ENCODE measurements at places on chromosomes 16 and 17.

DNA sequence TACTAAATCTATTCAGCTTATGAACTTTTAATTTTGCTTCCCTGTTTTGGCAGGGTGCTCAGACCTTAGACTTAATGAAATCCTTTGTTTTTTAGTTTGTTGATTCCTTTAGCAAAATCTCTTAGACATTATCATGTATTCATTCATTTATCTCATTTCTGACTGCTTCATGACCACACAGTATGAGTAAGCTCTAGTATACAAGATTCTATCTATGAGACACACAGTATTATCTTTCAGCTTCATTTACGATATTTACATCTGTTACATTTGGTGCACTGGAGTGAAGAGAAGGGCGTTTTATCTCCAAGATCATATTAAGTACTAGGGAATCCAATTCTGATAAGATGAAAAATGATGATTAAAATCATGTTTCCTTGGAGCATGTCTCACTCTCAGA, 448.1 kb upstream of the CA10 start:
- DNase-seq, result no peak

DNA sequence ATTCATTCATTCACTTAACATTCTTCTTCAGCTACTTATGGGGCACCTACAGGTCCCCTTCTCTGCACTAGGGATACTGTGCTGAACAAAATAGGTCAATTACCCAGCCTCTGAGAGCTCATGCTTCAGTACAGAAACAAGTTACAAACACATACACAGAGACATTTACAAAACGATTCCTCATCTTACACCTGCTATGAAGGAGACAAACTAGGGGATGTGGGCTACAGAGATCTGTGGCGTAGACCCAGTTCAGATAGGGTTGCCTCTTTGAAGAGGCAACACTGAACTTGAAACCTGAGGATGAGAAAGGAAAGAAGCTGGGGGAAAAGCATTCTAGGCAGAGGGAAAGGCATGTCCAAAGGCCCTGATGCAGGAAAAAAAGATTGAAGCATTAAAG, 5.2 kb downstream of the IL21R start:
- DNase-seq, result no peak

DNA sequence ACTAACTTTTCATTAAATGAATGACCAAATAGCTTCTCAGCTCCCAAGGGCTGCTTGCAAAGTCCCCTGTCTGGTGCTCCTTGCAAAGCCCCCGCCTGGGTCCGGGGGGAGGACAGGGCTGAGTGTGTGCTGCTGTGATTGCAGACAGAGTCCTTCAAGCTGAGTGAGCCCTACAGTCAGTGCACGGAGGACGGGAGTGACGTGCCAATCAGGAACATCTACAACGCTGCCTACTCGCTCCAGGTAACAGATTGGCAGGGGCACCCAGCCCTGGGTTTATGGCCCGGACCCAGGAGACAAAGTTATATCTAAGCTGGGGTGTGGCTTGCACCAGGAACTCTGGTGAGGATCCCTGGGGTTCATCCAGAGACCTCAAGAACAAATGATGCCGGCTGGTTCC, 27.1 kb downstream of the SCNN1G start:
- DNase-seq, result no peak

DNA sequence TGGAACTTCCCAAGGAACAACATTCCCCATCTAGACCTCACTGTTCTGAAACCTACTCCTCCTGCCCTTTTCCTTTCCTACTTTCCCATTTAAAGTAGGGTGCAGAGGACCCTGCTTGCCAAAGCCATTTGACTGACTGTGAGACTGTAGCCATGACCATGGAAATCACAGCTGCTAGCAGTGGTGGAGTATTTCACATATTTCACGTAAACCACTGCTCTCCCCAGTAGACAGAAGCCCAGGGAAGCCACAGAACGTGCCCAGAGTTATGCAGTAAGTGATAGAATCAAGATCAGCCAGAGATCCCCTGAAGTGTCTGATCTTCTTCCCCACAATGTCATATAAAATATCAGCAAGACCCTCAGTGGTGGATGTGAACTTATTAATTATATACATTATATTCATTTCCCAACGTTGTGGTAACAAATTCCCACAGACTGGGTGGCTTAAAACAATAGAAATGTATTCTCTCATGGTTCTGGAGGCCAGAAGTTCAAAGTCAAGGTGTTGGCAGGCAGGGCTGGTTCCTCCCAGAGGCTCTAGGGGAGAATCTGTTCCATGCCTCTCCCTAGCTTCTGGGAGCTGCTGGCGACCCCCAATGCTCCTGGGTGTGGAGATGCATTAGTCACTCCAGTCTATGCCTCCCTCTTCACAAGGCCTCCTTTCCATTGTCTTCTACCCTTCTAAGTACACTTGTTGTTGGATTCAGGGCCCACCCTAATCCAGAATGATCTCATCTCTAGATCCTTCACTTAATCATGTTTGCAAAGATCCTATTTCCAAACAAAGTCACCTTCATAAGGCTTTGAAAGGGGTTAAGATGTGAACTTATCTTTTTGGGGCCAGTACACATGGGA, 20.7 kb upstream of the PRM1 start:
- DNase-seq, result no peak

DNA sequence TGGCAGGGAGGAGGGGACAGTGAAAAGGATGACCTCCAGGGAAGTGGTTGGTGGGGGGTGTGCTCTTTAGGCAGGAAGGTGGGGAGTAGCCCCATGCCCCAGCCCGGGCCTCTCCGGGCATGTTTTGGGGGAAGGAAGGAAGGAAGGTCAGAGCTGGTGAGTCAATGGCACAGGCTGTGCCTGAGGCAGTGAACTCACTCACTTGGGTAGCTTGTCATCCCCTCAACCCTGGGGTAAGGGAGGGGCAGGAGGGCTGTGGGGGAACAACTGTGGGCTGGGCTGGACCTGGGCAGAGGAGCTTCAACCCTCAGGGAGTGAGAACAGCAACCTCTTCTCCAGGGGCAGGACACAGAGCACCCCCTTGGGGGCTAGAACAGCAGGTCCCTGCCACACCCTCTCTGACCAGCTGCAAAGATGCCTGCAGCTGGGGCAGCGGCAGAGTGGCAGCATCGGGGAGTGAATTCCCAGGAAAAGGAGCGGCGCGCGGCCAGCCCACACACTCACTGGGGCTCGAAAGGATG, 6.3 kb downstream of the CSF3 start:
- no peak for DNase-seq

- DNase-seq, result peak; percentile 75
Measured at GRCh38 chr17:49556223-49556943, 19.3 kb upstream of the NXPH3 start.

DNA sequence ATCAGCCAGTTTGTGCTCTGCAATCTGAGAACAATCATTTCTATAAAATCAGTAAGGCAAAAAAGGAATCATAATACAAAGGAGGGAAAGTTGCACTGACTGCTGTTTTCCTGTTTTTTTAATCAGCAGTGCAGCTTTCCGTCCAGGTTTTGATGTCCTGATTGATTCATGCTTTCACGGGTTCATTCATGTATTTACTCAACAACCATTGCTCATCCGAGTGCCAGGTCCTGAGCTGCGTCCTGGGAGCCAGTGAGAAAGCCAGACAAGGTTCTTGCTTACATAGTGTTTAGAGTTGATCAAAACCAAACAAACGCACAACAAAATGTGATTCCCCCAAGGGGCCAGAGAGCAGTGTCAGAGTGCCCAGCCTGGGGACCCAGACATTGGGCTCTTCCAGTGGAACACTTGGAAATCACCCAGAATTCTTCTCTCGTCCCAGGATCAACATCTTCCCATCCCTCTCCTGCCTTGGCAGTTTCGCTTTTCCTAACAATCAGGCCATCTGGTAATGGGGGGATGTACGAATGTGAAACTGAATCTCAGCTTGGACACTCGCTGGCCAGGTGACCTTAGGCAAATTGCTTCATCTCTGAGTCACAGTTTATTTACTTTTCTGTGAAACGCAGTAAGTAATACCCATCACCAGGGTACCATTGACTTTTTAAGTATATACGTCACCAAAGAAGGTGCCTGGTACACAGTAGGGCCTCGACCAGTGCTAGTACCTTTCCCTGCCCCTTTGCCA, 13.3 kb upstream of the C1QL1 start:
- DNase-seq, result no peak

DNA sequence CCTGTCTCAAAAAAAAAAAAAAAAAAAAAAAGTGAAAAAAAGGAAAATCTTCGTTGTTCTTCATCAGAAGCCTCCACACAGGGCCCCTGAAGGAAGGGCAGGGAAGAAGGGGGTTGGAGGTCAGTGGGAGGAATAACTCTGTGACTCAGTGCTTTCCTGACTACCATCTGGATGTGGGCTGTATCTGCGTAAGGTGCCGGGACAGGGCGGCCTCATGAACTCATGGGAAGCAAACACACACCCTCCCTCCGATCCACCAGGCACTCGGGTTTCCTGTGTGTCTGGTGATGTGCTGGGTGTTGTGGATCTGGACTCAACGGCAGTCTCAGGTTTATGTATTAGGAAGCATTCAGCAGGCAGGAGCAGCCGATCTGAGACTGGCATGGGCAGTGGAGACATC, 691.6 kb downstream of the WWOX start:
- no peak for DNase-seq

- DNase-seq, result no peak
Measured at GRCh38 chr16:84379008-84379708, 10.8 kb downstream of the ATP2C2 start.

DNA sequence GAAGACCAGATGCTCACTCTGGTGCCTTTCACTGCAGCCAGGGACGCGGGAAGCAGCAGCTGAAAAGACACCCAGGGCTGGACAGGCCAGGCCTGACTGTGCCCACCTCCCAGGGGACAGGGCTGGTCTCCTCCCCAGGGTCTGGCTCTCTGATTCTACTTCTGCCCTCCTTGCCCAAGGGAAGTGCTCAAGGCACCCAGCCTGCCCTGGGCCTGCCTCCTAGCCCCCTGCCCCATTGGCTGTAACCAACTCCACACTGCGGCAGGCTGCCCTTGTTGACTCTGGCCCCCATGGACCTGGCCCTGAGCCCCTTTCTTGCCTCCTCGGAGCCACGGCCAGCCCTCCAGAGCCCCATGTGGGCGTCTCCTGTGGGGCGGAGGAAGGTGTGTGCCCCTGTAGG, 212.5 kb downstream of the NTN1 start:
- no peak for DNase-seq

GRCh38 chr17:10758062-10758461, 28.2 kb upstream of the TMEM220 start:
- no peak for DNase-seq

DNA sequence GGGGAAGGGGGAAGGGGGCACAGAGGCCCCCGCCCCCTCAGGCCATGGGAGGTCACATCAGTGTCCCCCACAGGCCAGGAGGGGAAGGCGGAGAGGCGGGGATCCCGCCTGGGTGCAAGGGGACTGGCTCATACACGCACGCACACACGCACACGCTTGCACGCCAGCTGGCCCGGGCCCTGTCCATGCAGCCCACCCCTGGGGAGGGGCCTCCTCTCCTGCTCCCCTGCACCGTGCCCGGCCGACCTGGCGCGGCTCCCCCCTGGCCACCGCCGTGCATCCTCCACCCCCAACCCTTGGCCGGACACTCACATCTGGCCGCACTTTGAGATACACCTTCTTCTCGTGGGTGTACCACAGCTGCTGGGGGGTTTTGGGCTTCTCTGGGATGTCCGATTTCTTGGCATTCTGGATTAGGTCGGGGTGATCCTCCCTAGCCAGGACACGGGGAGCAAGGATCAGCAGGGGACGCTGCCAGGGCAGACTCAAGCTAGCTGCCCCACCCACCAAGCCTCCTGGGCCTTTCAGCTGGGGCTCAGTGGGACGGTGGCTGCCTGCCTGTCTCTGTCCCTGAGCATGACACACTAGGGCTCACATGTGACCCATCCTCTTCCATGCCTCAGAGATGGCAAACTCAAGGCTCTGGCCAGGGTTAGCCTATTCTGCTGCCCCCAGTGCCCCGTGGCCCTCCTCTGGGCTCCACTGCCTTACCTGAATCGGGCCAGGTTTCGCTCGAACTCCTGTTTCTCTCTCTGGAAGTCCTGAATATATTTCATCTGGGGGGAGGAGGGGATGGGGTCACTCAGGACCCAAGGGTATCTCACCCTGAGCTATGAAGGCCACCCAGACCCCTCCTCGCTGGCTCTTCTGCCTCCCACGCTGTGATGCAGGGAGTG, 6.7 kb downstream of the UBTF start:
- no peak for DNase-seq

DNA sequence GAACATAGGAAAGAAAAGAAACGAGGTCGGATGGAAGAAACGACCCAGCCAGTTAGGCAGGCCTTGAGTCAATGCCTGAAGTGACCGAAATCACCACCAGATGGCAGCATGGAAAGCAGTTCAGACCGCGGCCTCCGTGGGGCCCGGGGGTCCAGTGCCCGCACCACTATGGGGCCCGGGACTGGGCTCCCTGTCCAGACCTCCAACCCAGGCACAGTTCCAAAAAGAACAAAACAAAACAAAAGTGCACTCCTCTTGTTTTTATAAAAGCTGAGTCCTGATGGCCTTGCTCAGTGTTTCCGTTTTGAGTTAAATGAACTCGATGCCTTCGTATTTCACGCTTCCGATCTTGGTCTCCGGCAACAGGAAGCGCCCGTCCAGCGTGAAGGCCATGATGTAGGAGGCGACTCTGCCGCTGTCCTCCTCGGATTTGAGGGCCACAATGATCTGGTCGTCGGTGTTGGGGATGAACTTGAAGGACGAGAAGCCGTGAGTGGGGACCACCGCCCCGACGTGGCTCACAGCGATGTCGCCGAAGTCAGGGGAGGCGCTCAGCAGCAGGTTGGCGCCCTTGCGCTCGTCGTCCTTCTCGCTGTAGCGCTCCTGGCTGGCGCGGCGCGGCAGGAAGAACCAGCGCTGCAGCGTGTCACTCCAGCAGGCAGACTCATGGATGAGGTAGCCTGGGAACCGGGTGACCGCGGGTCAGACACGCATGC, 13.7 kb upstream of the LGALS3BP start:
- DNase-seq, result no peak

GRCh38 chr16:67726106-67727034, 7.3 kb upstream of the GFOD2 start:
- DNase-seq, result no peak

DNA sequence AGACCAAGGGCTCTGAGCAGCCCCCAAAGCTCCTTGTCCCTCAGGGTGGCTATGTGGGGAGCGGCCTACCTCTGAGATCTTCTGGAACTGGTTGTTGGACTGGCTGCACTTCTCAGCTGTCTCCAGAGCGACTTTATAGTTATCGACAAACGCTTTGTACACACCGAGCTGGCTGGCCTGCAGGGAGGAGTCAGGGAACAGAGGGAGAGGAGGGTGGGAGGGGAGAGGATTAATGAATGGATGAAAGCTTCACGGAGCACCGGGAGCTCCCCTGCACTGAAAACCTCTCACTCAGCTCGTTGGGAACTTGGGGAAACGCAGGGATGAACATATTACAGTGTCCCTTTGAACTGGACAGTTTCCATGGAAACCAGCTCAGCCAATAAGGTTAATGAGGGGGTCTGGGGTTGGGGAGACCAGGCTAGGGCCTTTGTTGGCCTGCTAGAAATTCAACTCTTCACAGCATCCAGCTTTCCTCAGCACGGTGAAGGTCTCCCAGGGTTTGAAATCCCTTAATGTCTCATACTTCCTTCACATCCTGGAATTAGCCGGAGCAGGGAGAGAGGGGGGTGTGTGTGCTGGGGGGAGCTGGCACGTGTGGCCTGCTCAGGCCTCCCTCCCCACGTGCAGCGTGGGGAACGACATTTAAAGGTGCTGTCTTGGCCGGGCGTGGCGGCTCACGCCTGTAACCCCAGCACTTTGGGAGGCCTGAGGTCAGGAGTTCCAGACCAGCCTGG, 86.7 kb downstream of the TIMM22 start:
- DNase-seq, result no peak

GRCh38 chr17:36532435-36532975, 2.2 kb downstream of the MYO19 start:
- no peak for DNase-seq

All from AML-193 (cell line).